Stimulated activated naive CD4-positive, alpha-beta T cell (primary cell): ENCODE measurements at places on chromosomes 12 and 14.

DNA sequence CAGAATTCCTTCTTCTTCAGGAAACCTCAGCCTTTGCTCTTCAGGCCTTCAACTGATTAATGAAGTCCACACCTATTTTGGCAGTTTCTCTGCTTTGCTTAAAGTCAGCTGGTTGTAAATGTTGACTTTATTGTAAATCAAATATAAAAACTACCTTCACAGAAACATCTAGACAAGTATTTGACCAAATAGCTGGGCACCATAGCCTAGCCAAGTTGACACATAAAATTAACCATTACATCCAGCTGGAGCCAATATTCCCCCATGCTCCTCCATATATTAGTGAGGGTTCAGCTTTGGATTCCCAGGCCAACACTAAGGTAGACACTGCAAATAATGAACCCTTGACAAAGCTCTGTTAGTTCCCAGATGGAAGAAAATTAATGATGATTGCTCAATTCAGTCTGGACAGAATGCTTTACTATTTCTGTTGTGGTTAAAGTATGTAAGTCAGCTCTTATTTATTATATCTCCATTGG lies 125.5 kb downstream of the ZFP36L1 start:
- DNase-seq: no peak

- DNase-seq: no peak
Observed at GRCh38 chr14:48391661-48392060, 716.3 kb upstream of the MDGA2 start.

- DNase-seq: no peak
Observed at GRCh38 chr14:24913021-24913420, 136.9 kb downstream of the STXBP6 start.

GRCh38 chr14:89519040-89519439 lies 102.0 kb upstream of the FOXN3 start:
- no peak for DNase-seq

- no peak for DNase-seq
Observed at GRCh38 chr12:85781766-85782165, 54.4 kb downstream of the RASSF9 start.

GRCh38 chr12:30898846-30899245 lies 27.7 kb upstream of the TSPAN11 start:
- no peak for DNase-seq

DNA sequence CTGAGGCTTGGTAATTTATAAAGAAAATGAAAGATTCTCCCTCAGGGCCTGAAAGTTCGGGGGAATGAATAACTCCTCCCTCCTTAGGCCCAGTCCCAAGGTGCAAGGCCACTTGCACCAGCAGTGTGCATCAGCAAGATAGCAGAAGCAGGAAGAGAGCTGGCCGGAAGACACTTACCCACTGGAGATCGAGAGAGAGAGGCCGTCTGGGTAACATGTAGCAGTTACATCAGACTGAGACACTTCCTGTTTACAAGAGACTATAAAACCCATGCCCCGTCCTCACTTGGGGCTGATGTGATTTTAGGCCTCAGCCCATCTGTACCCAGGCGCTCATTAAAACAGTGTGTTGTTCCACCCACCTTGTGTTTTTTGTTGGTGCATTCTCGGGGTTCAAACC lies 85.2 kb downstream of the TMTC3 start:
- DNase-seq: no peak
